ENCODE measurements at places on chromosomes 2 and 18.

- no peak for DNase-seq
These were observed 598.2 kb upstream of the NXPH2 start for GRCh38 chr2:139378373-139378772.

DNA sequence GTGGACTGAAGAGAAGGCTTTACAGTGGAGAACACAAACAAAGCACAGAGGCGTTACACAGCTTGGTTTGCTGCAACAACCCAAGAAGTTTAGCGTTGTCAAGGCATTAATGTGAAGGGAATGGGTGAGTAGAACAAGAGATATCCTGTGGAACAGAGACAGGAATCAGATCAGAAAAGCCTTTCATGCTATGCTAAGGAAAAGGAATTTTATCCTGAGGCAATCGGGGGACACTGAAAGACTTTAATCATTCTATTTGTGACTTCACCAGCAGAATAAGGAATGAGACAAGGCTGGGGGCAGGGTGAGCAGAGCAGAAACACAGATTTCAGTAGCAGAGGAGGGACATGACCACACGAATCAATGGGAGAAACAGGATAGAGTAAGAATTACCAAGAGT lies 600.7 kb downstream of the IRS1 start:
- no peak for DNase-seq

- no peak for DNase-seq
These were observed 24.5 kb upstream of the MYO1B start for GRCh38 chr2:191220671-191221070.

- no peak for DNase-seq
These were observed 420.3 kb downstream of the SOCS6 start for GRCh38 chr18:70709144-70709543.

GRCh38 chr2:204657024-204657423 lies 111.7 kb downstream of the PARD3B start:
- DNase-seq, result no peak

GRCh38 chr2:36564377-36564930 lies 33.5 kb downstream of the FEZ2 start:
- no peak for DNase-seq

- no peak for DNase-seq
These were observed 184.1 kb upstream of the RAB12 start for GRCh38 chr18:8424917-8425725.

GRCh38 chr18:6106091-6106685 lies 210.9 kb upstream of the TMEM200C start:
- no peak for DNase-seq

GRCh38 chr2:223019987-223020717 lies 31.8 kb upstream of the KCNE4 start:
- DNase-seq, result no peak

DNA sequence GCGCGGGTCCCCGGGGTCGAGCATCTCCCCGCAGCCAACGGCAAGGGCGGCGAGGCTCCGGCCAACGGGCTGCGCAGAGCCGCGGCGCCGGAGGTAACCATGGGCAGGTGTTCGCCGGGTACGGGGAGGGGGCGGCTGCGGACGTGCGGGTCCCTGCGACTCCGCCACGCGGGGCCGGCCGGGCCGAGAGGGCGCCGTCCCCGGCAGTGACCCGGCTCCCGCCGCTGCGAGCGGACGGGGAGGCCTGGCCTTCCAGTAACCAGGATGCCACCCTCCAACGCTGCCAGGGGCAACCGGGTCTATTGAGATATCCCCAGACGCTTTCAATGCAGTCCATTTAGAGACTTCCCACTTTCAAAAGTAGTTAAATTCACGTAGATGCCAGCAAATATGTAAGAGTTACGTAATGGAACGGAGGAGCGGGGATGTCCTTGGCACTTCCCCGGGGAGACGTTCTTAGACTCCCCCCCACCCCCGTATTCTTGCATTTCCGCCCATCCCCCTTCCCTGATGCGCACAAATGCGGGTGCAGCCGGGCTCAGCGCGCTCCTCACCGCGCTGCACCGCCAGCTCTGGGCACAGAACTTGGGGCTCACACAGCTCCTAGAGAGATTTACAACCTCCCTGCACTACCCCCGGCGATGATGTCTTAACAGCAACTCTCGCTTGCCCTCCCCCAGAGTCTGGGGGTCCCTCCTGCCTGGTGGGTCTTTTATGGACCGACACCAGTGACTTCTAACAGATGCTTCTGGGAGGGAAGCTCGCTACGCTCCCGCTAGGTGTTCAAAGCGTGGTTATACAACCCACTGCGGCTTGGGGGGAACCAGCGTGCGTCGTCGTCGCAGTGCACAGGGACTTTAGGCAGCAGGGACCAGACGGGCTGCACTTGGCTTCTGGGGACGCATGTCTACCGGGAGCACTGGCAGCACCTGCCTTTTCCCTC lies 657 bp downstream of the SGPP2 start:
- DNase-seq, result peak; percentile 56

DNA sequence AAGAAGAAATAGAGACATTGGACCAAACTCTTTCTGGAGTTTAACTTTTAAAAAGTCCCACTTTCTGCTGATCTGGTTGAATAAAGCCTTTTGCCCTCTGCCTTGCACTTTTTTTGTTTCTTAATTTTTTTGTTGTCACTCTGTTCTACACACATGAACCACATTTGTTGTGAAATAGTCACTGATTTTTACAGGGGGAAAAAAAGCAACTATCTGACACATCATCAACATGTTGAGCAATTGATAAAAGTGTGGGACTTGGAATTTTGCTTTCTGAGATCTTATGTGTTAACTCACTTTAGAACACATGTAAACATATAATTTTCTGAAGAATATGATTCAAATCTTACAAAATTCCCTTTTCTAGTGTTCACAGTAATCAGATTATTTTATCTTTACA lies 414.8 kb upstream of the FIGN start:
- DNase-seq, result no peak

DNA sequence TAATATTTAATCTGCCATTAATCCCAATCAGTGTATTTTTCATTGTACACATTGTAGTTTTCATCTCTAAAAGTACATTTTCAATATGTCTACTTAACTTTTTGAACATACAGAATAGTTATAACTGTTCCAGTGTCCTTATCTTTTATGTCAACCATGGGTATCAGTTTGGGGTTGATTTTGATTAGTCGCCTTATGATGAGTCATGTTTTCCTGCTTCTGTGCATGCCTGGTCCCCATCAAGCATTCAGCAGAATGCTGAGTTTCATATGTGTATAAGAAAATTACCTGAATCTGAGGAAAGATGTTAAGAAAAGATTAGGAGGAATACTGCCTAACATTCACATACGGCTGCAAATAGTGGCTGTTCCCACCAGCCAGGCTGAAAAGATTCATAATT lies 17.7 kb downstream of the SPDYA start:
- no peak for DNase-seq

DNA sequence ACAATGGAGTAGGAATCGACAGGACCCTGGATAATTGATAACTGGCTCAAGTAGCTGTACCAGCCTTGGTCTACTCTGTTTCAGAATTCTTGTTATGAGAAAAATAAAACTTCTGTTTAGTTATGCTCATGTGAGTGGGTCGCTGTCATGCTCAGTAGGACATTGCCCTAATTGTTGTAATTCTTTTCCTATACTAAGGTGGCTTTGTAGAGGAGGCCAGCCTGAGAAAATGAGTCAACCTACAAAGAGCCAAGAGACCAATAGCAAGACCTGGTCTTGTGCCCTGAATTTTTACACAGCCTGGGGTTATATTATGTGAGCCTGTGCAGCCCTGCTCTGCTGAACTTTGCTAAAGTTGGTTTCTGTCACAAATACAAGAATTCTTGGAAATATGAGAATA lies 238.4 kb downstream of the MEIS1 start:
- DNase-seq, result no peak

- DNase-seq, result peak; percentile 61
These were observed 1.2 kb downstream of the CABLES1 start for GRCh38 chr18:23136326-23137096.

DNA sequence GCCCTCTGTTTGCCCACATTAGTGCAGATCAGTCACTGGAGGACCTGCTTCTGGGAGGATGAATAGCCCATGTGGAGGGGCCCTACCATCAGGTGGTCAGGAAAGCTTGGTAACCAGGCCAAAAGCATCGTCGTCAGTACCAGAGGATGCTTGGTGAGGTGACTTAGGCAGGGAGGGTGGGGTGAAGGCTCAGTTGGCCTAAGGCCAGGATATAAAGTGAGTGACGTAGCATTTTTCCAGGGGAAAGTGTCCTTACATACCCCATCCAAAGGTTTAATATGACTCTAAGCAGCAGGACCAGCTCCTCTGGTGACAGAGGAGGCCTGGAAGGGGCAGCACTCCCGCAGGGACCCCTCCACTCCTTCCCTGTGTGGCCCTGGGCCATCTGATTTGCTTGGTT lies 27.7 kb upstream of the DNMT3A start:
- no peak for DNase-seq

DNA sequence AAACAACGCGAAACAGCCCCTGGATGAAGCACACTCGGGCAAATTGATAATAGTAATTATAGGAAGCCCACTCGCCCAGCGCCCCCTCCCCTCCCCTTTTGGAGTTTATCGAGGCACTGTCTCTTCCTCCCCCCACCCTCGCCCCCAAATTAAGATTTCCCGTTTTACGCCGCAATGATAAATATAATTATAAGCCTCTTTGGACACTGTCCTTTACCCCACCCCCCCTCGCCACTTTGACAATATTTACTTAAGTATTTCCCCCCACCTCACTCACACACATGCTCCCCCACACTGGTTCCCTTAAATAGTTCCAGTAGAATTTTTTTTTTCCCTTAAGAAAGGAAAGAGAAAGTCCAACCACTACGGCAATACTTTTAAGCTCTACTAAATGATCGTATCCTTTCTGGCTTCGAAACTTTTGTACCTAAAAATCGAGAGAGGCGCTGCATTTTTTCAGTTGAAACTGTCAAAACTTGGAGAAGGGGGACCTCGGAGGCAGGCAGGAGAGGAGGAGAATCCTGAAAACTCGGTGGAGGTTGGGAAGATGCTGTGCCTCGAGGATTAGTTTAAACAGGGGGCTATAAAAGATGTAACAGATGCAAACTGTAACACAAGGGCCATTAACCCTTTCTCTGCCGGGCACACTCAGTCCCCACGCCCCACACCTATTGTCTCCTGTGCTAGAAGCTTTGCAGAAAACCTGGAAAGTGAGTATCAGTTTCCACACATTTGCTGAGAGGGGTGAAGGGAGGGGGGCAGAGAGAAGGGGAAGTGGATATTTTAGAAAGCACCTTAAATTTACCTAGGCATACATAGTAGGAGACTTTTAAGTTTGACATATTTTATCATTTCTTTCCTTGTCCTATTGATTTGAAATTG lies 1.8 kb downstream of the ZEB2 start:
- no peak for DNase-seq

GRCh38 chr2:48228345-48228684 lies 301.6 kb upstream of the STON1 start:
- no peak for DNase-seq

- DNase-seq, result no peak
These were observed 17.4 kb downstream of the TTC39C start for GRCh38 chr18:24031916-24032315.

GRCh38 chr2:145203891-145204290 lies 684.0 kb upstream of the ZEB2 start:
- no peak for DNase-seq
